Right cardiac atrium (tissue), 5 donors: ENCODE measurements at places on chromosomes 12 and 14. TPM values are rescaled to one million over a fixed set of nuclear protein-coding genes. Genes with fewer than 3 reads are reported as not detected.

The ZBTB1 gene
- total RNA-seq: 24.6 TPM

The TPPP2 gene
- 1.7 TPM for total RNA-seq

The IGFBP6 gene
- total RNA-seq: 134 TPM

DNA sequence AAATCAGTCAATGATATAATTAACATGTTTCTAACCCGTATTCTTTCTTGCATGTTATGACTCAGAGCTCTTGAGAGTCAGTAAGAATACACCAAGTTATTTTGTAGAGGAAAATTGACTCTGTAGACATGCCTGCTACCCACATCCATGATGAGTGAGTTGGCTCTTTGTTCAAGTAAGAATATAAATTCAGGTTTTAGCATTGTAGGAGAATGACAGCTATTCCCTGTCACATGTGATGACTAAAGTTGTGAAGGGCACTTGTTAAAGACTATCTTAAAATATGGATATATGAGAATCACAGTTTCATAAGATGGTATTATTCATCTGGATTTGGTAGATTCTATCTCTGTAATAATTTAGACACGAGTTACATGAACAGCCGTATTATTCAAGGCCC is 209.1 kb downstream of the CCDC59 start:
- no peak for DNase-seq

The PPM1A gene
- total RNA-seq: 79.6 TPM

DNA sequence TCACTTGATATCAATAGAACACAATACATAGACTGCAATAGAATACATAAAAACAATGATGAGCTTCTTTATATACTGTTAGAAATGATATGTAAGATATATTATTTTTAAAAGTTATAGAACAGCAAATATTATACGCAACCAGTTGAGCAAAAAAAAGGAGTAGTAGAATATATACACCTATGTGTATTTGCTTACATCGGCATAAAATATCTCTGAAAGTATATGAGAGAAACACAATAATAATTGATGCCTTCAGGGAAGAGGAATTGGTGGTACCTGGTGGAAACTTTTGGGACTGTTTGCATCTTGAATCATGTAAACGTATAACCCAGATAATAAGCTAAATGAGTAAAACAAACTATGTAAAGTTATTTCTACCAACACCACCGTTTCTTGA is 418.4 kb upstream of the DCN start:
- no peak for DNase-seq

DNA sequence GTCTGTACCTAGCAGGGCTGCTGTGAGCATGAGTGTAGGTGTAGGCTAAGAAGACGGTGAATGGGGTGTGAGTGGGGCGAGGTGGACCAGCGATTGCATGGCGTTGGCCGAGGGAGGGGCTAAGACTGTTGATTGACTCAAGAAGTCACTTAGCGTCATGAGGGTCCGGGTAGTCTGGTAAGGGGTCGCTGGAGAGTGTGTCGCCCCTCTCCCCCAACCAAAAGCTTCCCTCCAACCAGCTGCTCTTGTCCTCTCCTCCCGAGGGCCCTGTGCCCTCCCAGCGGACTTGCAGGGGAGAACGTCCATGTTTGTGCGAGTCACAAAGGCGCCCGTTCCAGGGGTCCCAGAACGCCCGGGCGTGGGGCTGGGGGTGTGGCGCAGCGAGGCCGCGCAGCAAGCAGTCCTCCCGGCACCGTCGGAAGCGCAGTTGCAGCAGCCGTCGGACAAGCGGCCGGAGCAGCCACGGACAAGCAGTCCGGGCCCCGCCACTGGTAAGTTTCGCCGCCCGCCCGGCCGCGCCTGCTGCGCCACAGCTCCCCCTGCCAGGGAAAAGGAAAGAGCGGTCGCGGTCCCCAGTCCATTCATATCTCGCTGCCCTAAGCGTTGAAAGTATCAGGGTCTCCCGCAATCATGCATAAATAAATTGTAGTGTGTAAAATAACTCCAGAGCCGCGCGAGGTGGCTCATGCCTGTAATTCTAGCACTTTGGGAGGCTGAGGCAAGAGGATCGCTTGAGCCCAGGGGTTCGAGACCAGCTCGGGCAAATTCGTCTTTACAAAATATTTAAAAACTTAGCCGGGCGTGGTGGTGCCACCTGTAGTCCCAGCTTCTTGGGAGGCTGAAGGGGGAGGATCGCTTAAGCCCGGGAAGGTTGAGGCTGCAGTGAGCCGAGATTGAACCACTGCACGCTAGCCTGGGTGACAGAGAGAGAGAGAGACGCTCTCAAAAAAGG is at the start of gene CCDC63:
CCDC63 (plus strand) TSS at position 373 of the 952 bp plus-strand sequence. CDS start 5,968 bp downstream, outside the sequence.
- peak; percentile 64 for DNase-seq

- peak; percentile 10 for DNase-seq
These were observed 3.3 kb upstream of the SCARB1 start for GRCh38 chr12:124866883-124867400.

The PCED1B gene
- 2.3 TPM for total RNA-seq

DNA sequence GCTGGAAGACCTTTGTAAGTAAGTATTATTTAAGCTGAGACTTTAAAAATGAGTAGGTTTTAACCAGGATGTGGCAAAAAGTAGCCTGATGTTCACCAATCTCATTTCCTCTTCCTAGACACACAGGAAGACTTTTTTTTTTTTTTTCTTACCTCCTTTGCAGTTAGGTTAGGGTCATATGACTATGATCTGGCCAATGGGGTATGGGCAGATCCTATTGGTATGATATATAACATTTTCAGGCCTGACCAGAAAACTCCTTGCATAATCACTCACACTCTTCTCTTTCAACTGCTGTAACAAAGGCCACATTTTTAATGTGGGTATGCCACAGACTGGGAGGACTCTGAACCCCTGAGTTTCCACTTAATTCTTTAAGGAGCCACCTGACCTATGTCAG is 2.7 kb upstream of the RPS6KA5 start:
- no peak for DNase-seq

- DNase-seq: peak; percentile 92
These were observed 109.2 kb upstream of the EGLN3 start for GRCh38 chr14:34059925-34060650.

DNA sequence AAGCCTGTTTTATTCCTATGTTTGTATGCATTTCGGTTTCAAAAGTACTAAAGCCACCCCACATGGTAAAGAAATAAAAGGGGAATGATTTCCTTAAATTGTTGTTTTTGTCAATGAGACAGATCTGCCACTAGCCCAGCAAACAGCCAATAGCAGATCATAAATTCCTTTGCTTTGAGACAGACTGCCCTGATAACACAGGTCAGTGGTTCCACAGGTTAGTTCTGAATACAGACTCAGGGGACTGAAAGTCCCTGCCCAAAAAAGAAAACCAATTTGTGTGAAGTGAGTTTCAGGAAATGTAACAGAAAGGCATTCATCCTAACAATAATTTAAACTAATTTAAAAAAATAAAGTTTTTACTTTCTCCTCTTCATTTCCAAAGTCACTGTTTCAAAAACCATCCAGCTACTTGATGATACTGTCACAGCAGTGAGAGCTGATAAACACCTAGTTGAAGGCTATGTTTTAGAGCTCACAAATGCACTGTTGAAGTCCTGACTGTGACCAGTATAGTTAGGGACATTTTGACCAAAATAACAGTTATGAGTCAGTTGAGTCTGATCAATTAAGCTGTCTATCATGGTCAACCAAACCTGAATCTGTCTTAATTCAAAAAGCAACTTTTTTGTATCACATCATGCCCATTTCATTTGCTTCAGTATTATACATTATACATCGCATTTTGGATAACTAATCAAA is 77.7 kb downstream of the LGR5 start:
- no peak for DNase-seq

The TSPAN9 gene
- 161 TPM for total RNA-seq

DNA sequence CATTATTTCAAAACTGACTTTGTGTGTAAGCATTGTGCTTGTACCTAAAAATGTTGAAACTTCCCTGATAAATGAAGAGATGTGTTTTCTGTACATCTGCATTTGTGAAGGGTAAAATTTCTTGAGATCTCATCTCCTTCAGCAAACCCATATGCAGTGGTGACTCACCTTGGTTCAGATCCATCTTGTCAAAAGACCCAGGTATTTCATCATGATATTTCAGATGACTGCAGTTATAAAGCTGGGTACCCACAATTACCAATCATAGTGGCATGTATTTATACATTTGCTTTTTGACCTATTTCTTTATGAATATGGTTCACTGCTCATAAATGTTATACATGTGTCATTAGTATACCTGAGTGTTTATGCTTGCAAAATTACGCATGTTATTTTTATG is 1213.6 kb downstream of the GALC start:
- DNase-seq: no peak

- DNase-seq: no peak
These were observed 20.9 kb downstream of the MORN3 start for GRCh38 chr12:121648458-121649028.

DNA sequence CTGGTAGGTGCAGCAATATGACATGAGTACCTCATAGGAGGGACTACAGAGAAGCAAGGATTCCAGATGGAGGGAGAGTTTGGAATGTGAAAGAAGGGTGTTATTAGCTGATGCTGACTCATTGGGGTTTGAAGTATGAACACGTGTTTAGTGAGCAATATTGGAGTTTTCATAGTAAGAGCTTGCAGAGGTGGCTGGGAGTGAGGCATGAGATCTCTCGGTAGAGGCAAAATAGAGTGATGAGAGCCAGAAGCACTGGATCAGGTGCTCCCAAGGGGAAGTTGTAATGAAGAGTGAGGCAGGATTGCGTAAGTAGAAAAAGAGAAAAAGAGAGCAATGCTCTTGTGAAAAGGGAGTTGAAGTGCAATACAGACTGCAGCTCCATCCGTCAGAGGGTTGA is 42.1 kb downstream of the MGST1 start:
- DNase-seq: no peak

GRCh38 chr12:95435355-95435754 is 38.6 kb upstream of the METAP2 start:
- no peak for DNase-seq

The CLEC4D gene
- total RNA-seq: 0.26 TPM

GRCh38 chr14:64906022-64906421 is 8.2 kb upstream of the CHURC1 start:
- DNase-seq: no peak

- DNase-seq: peak; percentile 60
These were observed 58.0 kb downstream of the LGMN start for GRCh38 chr14:92690171-92691011.

DNA sequence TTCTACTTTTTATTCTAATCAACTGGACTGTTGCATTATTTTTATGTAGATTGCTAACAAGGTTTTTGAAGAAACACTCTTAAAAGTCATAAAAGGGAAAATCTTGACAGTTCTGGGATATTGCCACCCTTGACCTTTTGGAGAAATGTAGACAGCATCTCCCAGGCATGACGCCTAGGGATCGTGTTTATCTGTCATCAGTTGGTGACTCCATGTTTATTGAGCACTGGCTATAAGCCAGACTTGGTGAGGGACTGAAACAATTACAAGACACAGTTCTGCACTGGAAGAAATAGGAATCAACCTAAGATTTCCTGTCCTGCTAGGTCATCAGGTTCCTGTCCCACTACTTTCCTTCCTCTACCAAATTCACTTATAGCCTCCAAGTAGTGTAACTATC is 34.5 kb downstream of the HMGA2 start:
- no peak for DNase-seq

DNA sequence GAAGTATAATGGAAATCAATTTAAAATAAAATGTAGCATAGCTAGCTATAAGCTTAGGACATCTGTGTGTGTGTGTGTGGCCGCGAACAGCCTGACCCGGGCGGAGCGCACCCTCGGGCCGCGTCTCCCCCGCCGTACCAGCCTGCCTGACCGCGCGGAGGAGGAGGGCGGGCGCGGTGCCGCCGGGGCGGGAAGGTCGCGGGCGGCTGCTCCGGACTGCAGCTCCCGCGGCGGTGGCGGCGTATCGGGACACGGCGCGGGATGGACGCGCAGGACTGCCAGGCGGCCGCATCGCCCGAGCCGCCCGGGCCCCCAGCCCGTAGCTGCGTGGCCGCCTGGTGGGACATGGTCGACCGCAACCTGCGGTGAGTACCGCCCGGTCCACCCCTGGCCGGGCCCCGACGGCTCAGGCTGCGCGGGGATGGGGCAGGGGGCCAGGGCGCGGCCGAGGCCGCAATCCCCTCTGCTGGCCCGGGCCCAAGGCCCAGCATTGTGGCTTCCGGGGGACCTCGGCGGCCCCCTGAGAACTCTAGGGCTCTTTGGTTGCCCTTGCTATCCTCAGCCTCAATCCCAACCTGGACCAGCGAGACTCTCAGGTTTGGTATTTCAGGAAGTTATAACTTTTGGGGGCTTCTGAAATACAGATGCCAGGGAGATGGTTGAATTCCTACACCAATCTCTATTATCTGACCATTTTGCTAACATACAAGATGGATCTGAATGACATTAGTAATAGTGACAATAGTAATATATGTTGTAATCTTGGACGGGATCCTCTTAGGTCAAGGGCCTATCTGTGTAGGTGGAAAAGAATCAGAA is at the start of gene ABHD12B:
ABHD12B (plus strand) TSS at position 140 of the 819 bp plus-strand sequence; CDS start at position 262, 122 bp downstream.
- DNase-seq: peak; percentile 55

DNA sequence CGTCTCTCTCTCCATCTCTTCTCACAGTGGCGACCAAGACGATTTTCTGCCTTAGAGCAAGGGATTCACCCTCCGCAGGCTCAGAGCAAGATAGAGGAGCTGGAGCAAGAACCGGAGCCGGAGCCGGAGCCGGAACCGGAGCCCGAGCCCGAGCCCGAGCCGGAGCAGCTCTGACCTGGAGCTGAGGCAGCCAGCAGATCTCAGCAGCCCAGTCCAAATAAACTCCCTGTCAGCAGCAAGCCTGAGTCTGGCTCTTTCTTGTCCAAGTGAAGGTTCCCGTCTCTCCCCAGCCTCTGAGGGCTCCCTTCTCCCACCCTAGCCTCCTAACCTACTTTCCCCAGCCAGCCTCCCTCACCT is 5.9 kb downstream of the LAG3 start:
- peak; percentile 80 for DNase-seq

- no peak for DNase-seq
These were observed 139.7 kb downstream of the CNTN1 start for GRCh38 chr12:40831916-40832315.

DNA sequence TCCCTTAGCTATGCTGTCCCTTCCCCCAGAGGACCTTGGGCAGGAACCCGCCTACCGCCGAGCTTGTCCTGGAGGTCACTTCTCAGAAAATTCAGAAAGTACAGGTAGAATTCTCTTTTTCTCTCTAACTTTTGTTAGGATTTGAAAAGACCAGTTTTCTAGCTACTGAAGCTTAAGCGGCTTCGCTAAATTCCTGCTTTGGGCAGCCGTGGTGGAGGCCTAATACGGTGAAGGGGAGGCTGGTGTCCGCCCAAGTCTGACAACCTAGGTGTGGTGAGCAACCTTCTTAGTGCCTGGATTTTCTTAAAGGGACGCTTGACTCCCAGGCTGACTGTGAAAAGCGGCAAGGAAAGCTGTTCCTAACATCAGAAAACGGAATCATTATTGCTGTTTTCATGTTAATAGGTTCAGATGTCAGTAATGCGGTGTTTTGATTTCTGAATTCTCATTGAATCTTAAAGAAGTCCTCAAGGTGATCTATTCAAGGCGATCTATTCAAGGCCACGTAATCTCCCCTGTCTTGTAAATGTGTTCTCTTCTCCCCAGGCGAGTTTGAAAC is 835 bp downstream of the FGD4 start:
- DNase-seq: no peak

GRCh38 chr12:1919284-1919683 is 832 bp upstream of the CACNA2D4 start:
- no peak for DNase-seq
